ENCODE measurements at places on chromosomes 5 and 9.

- no peak for DNase-seq
These were observed 12.6 kb upstream of the ENDOG start for GRCh38 chr9:128805661-128806060.

DNA sequence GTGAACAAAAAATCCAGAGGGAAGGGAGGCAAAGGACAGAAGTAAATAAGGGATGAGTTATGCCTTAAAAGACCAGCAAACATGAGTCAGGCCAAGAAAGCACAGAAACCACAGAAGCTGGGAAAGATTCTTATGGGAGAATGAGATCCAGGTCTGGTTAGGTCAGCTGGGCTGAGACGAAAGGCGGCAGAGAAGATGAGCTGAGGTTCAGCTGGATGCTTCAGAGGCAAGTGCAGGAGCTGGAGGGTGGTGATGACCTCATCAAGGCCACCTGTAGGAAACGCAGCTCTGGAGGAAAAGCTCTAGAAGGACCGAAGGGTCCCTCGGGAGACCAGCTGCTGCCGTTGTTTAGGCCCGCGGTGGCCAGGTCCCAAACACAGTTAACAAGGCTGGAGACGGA, 152.0 kb downstream of the MYO10 start:
- no peak for DNase-seq

DNA sequence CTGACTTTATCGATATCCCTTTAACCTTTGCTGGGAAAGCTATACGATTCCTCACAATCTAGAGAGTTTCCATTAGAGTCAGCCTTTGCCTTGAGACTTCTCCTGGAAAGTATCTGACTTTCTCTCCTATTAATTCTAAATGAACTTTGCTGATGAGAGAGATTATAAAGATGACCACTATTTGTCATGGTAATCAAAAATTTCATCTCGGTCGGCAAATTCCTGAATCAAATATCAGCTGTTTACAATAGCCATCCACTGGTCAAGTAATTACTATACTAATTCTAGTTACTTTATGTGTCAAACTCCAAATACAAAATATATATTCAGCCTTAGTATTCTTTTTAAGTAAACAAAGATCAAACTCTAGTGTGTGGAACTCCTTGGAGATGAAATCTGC, 164.4 kb upstream of the ITGA1 start:
- DNase-seq = no peak

- DNase-seq = peak; percentile 64
These were observed 8.7 kb upstream of the GFRA3 start for GRCh38 chr5:138282920-138283742.

GRCh38 chr5:112616812-112617547, 120.7 kb upstream of the APC start:
- DNase-seq = no peak

GRCh38 chr5:69184621-69185020, 4.8 kb upstream of the CENPH start:
- DNase-seq = no peak

GRCh38 chr9:4022435-4023067, 277.3 kb downstream of the GLIS3 start:
- DNase-seq = no peak

- DNase-seq = peak; percentile 64
These were observed 40.6 kb downstream of the FAM174A start for GRCh38 chr5:100575815-100576214.

DNA sequence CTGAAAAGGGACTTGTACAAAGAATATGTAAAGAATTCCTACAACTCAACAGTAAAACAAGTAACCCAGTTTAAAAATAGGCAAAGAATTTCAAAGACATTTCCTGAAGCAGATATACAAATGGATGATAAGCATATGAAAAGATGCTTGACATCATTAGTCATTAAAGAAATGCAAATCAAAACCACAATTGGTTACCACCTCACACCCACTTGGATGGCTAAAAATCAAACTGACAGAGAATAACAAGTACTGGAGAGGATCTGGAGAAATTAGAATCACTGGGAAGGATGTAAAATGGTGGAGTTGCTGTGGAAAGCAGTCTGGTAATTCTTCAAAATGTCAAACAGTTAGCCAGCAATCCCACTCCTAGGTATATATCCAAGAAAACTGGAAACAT, 12.5 kb upstream of the FOXE1 start:
- no peak for DNase-seq

GRCh38 chr5:590346-590745, 21.8 kb upstream of the CEP72 start:
- DNase-seq = no peak

DNA sequence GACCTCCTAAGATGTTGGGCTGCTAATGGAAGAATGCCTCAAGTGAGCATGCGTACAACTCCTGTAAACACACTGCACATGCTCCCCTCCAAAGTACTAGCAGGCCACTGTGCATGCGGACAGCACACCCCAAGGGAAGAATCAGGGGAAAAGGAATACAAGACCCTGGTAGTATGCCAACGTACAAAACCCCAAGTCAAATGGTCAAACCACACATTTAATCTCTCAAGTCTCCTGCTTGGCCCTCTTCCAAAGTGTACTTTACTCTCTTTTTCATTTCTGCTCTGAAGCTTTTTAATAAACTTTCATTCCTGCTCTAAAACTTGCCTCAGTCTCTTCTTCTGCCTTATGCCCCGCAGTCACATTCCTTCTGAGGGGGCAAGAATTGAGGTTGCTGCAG, 466.4 kb downstream of the DMRTA1 start:
- no peak for DNase-seq

GRCh38 chr5:59161221-59162105, 578.6 kb downstream of the RAB3C start:
- no peak for DNase-seq

DNA sequence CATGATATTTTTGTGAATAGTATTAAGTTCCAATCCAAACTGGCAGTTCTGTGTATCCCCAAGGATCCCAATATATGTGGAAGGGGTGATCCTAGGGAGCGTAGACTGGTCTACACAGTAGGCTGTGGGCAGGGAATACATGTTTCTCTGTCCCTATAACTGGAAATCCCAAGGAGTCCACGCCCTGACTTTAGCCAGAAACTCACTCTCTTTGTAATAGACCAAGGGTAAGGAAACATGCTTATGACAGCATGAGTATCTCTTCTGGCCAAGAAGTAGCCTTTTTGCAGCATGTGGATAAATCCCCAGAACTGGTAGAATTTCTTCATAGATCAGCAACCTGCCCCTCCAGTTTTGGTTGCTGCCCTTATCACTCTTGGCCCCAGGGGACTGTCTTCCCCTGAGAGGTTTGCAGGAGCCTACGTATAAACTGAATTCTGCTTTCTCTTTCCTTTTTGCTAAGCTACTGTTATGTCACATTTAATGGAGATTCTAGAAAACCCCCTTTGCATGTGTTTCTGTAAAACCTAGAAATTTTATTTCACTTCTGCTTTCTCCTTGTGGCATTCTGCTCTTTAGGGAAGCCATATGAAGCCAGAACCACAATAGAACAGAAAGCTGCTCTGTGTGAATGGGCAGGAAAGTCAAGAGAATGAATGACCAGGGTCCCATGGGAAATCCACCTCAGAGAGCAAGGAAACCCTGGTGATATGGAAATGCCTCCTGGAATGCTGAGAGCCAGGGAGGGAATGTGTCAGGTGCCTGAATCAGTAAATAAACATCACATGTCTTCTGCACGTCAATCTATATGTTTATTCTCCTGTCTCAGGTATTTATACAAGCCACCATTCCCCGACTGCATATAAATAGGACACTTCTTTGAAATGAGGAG, 3.5 kb downstream of the IFNA2 start:
- no peak for DNase-seq

- DNase-seq = no peak
These were observed 348.5 kb downstream of the BNC2 start for GRCh38 chr9:16521868-16522411.

DNA sequence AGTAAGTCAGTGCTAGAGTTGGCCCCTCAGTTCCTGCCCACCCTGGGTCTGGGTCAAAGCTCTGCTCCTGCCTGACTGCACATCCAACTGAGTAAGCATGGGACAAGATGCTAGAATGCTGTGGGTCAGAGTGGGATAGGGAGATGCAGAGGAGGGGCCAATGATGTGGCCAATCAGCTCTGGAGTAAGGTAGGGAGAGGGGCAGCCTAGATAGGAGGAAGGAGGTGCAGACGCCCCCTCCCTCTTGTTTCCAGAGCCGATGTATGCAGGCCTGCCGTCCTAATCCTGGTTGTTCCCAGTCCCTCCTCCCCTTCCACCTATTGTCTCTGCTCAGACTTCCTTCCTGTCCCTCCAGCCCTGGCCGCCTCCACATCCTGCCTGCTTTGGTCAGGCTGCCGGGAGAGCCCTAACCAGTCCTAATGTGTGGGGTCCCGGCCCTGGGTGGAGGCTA, 1.3 kb downstream of the ARAP3 start:
- peak; percentile 98 for DNase-seq

GRCh38 chr5:15694696-15695214, 194.8 kb downstream of the FBXL7 start:
- no peak for DNase-seq

Data from dermis microvascular lymphatic vessel endothelial cell (primary cell).